ENCODE measurements at places on chromosomes 3 and 15.
A peak's percentile ranks its signal among the peaks of the same experiment; 100 is the strongest.

- DNase-seq = no peak
These were observed at the start of gene FSD2 for GRCh38 chr15:82805994-82806406. TSS of gene FSD2 (minus strand) at chr15:82806069. CDS start at chr15:82787390, 18,679 bp downstream.

DNA sequence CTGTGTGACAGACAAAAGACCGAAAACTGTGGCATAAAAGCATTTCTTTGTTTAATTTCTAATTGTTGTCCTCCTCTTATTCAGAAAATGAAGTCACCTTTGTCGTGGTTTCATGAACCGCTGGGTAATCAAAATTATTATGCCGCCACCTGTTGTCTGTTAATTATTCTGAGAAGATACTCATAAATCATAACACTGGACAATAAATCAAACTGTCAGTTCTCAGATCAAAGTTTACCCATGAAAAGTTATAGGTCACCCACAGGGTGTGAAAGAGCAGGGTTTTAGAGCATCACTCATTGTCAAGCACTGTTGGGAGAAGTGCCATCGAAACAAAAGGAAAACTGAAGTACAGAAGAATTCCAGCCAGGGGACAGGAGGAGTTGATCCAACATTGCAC, 474.3 kb downstream of the NR2F2 start:
- no peak for DNase-seq

DNA sequence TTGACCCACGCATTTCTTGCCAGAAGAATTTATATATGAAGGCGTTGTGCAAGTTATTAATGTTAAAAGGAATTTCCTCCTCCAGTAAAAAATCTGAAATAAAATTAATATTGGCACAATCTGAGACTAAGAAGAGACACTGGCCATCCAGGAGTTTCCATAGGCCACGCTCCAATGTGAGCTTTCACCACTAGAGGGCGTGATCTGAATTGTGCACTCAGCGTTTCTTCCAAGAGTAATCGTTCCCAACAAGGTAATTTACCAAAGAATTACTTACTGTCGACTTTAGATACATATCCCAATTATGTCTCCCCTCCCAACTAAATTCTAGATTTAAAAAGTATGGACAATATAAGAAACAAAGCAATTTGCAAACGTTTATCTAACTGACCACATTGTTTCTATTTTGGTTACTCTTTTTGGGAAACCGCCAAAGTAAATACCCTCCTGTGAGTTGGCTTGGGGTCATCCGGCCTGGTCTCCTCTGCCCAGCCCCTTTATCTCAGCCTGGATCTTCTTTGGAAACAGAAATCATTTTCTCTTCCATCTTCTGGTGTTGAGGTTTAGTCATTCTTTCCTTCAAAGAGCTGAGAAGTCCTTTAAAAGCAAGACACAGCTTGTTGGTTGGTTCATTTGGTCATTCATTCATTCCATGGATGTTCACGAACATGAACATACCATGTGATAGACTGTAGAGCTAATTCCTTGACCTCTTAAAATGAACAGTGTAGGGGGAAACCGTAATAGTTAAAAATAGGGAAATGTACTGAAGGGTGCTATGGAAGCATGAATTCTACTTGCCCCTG, 26.2 kb downstream of the POLR2M start:
- DNase-seq = peak; percentile 47

GRCh38 chr3:15272426-15273196, 59.8 kb downstream of the SH3BP5 start:
- no peak for DNase-seq

DNA sequence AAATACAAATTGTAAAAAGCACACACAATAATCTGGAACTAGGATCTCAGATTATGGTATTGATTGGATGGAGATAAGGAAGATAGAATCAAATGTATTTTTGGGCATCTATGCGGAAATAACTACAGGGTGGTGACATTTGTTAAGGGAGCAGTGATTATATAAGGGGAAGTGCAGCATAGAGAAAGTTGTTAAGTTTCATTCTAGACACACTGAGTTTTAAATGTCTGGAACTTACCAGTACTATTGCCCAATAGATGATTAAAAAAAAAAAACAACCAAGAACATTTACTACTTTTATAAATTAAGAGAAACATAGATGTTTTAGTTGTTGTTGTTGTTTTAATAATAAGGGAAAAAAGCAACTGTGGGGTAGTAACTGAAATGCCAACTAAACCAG, 32.1 kb upstream of the C3orf38 start:
- no peak for DNase-seq

DNA sequence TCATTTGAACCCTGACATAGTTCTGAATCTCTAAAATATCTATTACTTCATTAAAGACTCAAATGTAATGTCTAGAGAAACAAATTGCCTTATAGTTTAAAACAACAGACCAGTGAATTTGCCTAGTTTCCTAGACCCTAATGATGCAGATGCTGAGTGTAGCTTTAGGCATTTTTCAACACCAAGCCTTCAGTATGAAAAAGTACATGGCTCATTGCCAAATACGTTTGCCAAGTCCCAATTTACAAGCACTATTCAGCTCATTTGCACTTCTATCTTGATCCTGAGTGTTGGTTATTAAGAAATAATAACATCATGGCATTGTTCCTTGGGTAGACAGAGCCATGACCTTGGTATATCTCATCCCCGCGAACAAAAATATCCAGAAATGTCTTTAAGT, 46.8 kb downstream of the EOMES start:
- DNase-seq = no peak

- no peak for DNase-seq
These were observed 736.8 kb downstream of the DIPK2A start for GRCh38 chr3:144708437-144708836.

GRCh38 chr3:196012481-196012880, 69.4 kb downstream of the TFRC start:
- no peak for DNase-seq

DNA sequence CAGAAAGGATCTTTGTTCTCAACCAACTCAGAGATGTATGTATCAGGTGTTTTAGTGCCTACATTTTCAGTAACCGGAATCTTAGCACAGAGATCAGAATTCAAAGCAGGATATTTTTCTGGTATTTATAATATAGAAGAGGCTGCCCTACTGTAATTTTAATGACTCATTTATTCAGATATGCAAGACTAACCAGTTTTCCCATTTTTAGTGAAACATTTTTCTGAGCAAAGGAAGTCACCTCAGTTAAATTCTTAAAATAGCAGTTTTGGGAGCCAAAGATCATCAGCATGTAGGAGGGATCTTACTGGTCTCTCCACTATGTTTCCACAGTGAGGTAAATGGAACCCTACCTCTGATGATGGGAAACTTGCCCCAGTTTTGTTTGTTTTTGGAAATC, 42.0 kb downstream of the SRP14 start:
- DNase-seq = no peak

DNA sequence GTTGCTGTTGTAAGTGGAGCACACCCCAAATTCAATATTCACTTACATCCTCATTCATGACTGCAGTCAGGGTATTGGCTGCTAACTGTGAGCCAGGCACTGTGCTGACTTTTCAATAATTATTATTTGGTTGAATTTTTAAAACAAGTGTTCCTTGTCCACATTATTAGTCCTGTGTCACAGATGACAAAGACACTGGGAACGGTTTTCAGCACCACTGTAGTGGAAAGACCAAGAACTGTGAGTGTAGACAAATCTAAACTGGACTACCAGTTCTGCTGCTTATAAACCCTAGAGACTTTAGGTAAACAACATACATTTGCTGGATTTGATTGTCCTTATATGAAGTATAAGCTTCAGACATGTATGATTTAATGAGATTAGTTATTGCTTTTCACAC, 197.7 kb upstream of the ROBO2 start:
- DNase-seq = no peak

GRCh38 chr3:60594025-60594424, 657.2 kb downstream of the FHIT start:
- no peak for DNase-seq

GRCh38 chr15:65550681-65551098, 20.4 kb downstream of the HACD3 start:
- no peak for DNase-seq

DNA sequence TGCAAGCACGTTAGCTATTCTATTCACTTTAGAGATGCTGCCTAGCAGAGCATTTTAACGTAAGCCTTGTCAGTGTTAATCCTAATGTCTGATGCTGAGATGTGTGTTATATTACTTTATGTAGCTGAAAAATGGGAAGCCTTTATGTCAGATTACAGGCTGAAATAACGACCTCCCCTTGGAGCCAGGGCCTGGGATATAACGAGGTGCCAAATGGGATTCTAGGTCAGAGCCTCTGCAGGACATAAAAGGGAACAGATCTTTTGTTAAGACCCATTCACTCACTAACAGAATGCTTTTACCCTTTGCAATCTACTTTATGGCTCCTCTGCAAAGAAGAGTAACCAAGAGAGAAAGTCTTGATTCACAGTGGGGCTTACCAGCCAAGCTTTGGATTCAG, 815.5 kb upstream of the CFAP20DC start:
- DNase-seq = no peak

DNA sequence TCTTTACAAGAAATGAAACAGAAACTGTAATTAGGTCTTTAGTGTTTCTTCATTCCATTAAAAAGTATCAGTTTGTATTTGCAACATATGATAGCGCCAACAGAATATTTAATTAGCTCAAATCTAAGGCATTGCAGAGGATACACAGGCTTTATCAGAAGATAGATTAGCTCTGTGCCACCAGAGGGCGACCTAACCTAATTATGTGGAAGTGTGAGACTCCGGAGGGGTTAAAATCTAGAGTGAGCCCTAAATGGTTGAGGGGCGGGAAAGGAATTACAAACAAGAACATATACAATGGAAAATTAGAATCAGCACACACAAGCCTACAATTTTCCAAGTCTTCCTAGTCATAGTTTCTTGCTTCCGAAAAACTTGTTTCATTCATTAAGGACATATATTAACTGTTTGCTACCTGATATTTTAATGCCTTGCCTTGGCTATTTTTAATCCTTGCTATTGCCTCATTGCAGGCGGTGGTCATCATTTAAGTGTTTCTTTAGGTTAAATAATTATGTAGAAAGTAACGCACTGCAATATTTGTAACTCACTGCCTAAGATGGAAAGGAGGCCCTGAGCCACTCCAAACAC, 18.0 kb upstream of the RYR3 start:
- DNase-seq = peak; percentile 4

DNA sequence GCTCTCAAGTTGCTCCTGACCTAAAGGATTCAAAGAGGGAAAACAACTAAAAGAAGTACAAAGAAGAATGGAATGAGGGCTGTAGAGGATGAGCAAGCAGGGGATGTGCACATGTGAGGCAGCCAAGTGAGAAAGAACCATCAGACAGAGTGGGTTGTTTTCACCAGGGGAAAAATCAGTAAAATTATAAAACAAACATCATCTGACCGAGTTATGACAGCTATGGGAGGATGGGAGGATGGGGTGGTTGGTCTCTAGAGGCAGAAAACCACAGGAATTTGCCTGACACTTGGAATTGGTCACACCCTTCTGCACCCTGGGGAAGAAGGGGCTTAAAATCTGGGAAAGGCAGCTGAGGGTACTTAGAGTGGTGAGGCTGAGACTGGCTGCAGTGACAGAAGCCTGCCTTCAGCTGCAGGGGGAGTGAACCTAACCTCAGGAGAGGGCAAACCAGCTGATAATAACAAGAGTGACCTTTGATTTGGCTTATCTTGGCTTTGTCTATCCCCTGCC, 10.1 kb downstream of the ARHGAP31 start:
- no peak for DNase-seq

GRCh38 chr3:172259111-172259541, 189.1 kb downstream of the GHSR start:
- no peak for DNase-seq

GRCh38 chr15:44676676-44677075, 13.2 kb upstream of the SPG11 start:
- DNase-seq = peak; percentile 60

DNA sequence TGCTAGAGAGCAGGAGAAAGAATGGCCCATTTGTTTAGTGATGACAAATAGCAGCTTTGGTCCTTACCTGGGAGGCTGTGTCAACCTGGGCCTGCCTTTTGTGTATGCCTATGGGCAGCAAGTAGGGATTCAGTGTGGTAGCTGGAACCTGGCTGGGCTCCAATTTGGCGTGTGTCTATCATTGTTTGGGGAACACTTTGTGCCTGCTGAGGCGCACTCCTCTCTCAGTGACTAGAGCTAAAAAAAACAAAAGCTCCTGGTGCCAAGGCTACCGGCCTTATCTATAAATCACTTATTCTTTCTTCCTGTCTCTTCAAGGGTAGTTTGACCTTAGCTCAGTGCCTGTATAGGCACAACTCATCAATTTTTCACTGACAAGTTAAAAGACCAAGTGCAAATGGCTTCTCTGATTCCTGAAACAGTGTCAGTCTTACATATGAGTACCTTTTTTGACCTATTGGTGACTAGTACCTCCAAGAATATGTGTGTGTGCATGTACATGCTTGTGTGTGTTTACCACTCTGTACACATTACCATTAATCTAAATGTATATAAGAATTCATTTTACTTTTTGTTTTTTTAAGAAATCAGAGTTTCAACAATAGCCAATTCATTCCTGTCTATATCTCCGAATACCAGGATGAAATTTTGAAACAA, 54.6 kb downstream of the GMNC start:
- no peak for DNase-seq

DNA sequence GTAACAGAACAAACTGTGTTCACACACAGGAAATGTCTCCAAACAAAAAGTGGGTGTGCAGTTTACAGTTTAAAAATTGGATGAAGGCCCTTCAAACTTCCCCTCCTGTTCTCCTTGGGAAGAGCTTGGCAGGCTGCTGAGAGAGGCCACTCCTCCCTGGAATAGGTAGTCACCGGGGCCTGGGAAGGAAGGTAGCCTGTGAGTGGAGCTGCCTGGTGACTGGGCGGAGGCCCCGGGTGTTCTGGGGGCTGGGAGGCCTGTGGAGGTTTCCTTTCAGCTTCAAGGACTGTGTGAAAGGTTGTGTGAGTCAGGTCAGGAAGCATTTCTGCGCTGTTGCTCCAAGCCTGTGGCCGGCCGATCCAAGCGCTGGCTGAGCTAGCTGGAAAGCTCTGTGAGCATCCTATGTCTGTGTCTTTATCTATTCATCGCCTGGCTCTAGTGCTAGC, 14.1 kb downstream of the SLCO3A1 start:
- DNase-seq = no peak

DNA sequence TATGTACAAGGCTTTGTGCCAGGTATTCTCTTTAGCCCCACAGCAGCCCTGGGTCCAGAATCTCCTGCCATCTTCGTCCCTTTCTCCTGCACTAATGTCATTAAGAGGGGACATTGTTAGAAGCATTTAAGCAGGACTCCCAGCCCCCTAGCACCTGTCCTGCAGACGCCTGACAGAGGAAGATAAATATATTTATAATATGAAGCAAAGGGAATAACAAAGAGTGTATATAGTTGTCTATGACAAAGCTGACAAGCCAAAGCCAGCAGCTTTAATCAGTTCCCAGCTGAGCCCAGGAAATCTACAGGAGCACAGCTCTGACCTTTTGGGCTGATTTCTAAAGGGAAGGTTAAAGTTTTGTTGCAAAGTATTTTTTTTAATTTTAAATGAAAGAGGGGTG, 96.0 kb downstream of the MEGF11 start:
- DNase-seq = no peak

GRCh38 chr3:154122552-154122911, 1.3 kb downstream of the ARHGEF26 start:
- DNase-seq = no peak

GRCh38 chr3:189964623-189965332, 155.9 kb downstream of the P3H2 start:
- DNase-seq = no peak

- DNase-seq = no peak
These were observed 16.0 kb downstream of the LPP start for GRCh38 chr3:188169830-188170455.

All from CD4-positive, alpha-beta T cell treated with Interleukin-21 for 1 hour (primary cell).